Stimulated activated CD4-positive, alpha-beta T cell treated with anti-CD3 and anti-CD28 coated beads, Interleukin-12 subunit alpha, Interleukin-12 subunit beta, amount 100 ng/mL, for 48 hours (primary cell): ENCODE measurements at places on chromosomes 5 and 9.

GRCh38 chr9:437066-437465, 222.4 kb downstream of the DOCK8 start:
- no peak for DNase-seq

GRCh38 chr9:115016344-115016743, 86.0 kb upstream of the TNFSF8 start:
- DNase-seq: no peak

- DNase-seq: no peak
These were observed 3.9 kb downstream of the GLIPR2 start for GRCh38 chr9:36140086-36141084.

- DNase-seq: no peak
These were observed 12.8 kb upstream of the MAN2A1 start for GRCh38 chr5:109676920-109677319.

DNA sequence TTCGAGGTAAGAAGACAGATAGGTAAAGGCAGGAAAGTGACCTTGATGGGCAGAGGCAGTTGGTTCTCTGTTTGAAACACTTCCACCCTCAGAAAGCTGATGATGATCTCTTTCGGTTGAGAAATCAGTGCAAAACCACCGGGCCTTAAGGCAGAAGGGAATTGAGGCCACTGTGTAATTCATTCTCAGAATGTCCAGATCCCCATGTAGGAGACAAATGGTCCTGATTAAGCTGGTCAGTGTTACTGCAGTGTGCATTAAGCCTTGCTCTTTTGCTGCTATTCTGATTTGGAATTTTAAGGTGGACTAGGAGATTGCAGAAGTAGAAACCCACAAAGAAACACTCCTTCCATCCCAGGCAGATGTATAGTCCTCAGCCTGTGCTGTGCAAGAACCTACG, 255.2 kb downstream of the ARHGAP26 start:
- DNase-seq: no peak

GRCh38 chr5:38378579-38378978, 120.2 kb downstream of the EGFLAM start:
- DNase-seq: no peak

GRCh38 chr5:142316051-142316450, 8.8 kb downstream of the SPRY4 start:
- DNase-seq: no peak

- no peak for DNase-seq
These were observed 832.0 kb upstream of the ARRDC3 start for GRCh38 chr5:92215116-92215515.

- no peak for DNase-seq
These were observed 125.8 kb downstream of the PDE4D start for GRCh38 chr5:59767681-59768151.

- no peak for DNase-seq
These were observed 3.2 kb upstream of the PJA2 start for GRCh38 chr5:109412981-109413402.

- no peak for DNase-seq
These were observed 811 bp upstream of the LRRTM2 start for GRCh38 chr5:138875946-138876345.

DNA sequence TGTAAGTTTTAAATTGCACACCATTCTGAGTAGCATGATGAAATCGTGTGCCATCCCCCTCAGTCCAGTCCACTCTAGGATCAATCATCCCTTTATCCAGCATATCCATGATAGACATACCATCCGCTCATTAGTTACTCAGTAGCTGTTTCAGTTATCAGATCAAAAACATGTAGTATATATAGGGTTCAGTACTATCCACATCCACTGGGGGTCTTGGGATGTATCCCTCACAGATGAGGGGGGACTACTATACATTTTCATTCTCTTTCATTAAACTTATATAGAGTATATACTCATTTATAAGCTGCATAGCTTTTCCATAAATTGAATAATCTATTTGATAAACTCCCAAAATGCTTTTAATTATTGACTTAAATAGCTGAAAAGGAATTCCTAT, 67.6 kb downstream of the MEIKIN start:
- DNase-seq: no peak

GRCh38 chr5:175696139-175696854, 38.4 kb downstream of the HRH2 start:
- DNase-seq: peak; percentile 76

- no peak for DNase-seq
These were observed 46.8 kb upstream of the FCN1 start for GRCh38 chr9:134964271-134965055.

- DNase-seq: no peak
These were observed 552.3 kb downstream of the EFNA5 start for GRCh38 chr5:107118184-107119019.

DNA sequence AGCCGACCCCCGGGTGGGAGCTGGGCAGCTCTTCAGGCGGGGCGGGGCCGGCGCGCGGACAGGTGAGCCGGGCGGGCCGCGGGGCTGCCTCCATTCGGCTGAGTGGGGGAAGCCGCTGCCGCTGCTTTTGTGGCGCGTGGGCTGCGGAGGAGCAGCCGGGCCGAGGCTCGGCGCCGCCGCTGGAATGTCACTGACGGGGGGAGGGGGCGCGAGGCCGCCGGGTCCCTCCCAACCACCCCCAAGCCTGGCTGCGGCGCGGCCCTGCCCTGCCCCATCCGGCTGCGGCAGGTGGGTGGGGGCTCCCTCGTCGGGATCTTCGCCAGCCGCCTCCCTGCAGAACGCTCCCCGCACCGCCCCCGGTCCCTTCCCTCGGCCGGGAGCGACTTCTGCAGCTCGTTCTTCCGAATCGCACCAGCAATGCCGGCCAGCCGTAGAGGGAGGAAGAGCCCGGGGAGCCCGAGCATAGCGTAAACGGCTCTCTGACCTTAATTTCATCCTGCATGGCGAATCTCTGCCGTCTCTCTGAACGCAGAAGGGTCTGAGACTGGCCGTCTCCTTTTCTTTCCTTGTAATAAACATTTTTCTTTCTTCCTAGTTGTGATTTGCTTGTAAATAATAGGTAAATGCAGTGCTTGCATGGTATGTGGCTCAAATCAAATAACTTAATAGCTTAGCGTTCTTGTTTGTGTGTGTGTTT, 505 bp downstream of the SPTAN1 start:
- DNase-seq: peak; percentile 26

GRCh38 chr9:72579880-72580550, 58.6 kb downstream of the TMC1 start:
- DNase-seq: no peak

- no peak for DNase-seq
These were observed 120.8 kb upstream of the SLC27A6 start for GRCh38 chr5:128844354-128844923.

- no peak for DNase-seq
These were observed 253.5 kb upstream of the NREP start for GRCh38 chr5:112010475-112010874.

GRCh38 chr5:1808439-1808838, 7.2 kb downstream of the NDUFS6 start:
- no peak for DNase-seq

DNA sequence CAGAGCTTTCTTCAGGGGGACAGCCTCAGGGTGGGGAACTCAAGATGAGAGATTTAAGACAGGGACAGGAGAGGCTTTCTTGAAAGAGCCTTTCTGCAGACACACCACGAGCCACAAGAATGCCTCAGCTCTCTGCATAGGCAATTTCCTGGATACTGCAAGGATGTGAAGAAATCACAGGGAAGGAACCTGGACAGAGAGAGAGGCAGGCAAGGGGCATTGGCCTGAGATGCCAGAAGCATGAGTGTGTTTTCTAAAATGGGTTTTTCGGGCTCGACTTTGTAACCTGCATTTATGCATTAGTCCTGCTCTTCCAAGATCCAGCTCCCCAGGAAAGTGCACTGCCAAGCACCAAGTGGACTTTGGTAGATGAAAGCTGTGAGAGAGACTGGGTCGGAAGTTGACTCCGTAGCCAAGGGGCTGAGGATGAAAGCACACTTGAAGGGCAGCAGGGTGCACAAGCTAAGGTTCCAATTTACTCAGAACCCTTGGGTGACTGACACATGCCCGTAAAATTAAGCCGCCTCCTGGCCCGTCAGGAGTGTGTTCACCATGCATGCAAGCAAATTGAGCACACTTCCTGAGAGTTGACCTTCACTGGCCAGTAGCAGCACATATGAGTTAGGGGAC, 90.9 kb downstream of the CFAP90 start:
- DNase-seq: no peak

- DNase-seq: no peak
These were observed 340.7 kb downstream of the TLE4 start for GRCh38 chr9:79912318-79913070.

GRCh38 chr9:127032256-127032655, 90.2 kb downstream of the ANGPTL2 start:
- DNase-seq: no peak

DNA sequence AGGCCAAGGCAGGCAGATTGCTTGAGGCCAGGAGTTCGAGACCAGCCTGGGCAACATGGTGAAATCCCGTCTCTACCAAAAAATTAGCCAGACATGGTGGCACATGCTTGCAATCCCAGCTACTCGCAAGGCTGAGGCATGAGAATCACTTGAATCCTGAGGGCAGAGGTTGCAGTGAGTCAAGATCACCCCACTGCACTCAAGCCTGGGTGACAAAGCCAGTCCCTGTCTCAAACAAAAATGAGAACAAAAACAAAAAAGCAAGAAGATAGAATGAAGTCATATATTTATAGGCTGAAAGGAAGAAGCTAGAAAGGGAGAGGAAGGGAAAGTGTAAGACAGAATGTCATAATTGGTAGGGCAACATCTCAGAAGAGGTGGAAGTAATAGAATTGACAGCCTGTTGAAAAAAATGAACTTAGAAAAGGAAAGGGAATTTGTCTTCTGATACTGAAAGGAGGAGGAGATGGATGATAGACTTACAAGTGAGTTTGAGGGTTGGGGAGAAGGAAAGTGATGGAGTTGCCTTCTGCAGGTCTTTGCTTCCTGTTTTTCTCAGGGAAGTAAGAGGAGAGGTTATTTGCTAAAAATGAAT, 32.2 kb downstream of the CARD6 start:
- DNase-seq: no peak

- DNase-seq: no peak
These were observed 2.6 kb downstream of the PTRH1 start for GRCh38 chr9:127712867-127713266.

DNA sequence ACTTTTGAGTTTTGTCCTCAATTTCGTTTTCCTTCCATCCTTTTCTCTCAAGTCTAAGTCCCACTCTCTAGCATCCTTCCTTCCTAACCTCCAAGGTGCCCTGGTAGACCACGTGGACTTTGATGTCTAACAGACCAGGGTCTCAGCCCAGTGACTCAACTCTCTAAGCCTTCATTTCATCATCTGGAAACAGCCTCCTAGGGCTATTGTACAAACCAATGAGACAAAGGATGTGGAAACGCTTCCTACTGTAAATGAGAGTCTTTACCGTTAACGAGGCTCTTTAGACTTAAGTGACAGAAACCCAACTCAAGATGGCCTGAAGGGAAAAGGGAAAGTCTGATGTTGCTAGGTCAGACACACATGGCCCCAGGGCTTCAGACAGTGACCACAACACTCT, 49.2 kb upstream of the CPLX2 start:
- DNase-seq: peak; percentile 11

GRCh38 chr5:68290260-68290674, 74.7 kb downstream of the PIK3R1 start:
- DNase-seq: no peak

DNA sequence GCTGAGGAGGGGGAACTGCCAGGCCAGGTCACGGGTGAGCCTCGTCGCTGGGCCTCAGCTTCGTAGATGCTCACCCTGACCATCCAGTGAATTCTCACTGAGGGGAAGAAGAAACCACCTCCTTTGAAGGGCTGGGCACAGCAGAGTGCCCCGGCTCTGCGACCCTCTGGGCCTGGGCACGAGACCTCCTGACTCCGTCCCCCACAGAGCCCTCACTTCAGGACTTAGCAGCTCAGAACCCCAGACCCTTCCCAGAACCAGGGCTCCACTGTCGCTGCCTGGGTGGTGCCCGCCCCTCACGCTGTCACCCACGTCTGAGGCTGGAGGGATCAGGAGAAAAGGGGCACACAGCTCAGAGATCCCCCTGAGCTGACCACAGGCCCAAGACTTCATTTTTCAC, 34.3 kb upstream of the TMEM250 start:
- no peak for DNase-seq

DNA sequence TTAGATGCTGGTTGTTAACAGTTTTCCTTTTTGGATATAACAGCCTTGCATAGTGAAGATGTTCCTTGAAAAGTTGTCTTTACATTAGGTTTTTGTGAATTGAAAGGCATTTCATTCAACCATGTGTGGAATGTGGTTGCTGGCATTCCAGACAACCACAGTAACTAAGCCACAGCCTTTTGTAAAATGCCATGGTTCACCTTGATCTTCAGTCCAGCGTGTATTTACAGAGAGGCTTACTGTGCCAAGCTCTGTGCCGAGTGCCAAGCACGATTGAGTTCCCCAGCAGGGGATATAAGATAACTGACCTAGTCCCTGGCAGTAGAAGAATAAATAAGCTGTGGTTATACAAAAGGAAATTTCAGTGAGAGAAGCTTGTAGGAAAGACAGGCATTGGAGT, 4.9 kb downstream of the EXOSC2 start:
- no peak for DNase-seq
